ENCODE measurements at places on chromosomes 16 and 17.

DNA sequence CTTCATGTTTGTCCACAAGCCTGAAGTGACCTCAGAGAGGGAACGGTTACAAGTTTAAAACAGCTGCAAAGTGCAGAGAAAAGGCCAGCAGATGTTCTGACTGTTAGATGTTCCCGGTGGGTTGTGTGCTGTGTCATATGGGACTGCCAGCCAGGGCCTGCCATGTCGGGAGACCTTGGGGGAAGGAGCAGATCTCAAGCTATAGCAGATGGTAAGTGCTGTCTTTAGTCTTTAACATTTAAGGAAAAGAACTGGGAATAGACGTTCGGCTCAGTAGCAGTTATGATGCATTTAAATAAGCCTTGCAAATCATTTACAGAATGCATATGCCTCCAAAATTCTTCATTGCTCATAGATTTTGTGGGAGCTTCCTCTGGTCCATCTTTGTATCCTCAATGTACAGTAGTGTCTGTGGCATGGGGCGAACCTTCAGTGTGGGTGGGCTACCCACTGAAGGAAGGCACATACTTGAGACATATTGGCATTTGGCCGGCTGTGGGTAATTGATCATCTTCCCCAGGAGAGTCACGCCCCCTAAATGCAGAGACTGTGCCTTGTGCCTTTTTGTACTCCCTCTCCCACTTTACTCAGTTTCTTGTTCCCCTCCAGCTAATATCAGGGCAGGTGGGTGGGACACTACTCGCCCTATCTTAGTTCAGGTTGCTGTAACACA, 131.9 kb downstream of the NPIPB5 start:
- no peak for DNase-seq

DNA sequence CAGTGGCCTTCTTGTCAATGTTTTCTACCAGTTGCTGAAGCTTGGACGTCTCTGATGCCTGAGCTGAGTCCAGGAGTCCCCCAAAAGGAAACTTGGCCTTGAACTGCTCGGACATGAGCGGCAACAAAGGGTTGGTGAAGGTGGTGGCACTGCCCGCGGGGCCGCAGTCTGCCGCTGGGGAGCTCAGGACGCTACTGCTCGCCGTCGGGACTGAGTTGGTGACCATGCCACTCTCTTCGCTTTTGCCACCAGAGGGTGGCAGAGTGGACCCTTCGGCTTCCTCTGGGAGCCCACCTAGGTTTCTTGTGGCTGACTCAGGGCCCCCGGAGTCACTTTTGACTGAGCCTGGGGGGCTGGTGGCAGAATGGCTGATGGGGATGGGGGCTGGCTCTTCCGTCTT, 11.0 kb downstream of the SALL1 start:
- DNase-seq: no peak

GRCh38 chr17:10633738-10634379, 23.2 kb downstream of the MYH3 start:
- no peak for DNase-seq

- DNase-seq: no peak
Observed at GRCh38 chr16:83870830-83871229, 28.1 kb upstream of the MLYCD start.

- no peak for DNase-seq
Observed at GRCh38 chr16:19967561-19967960, 82.9 kb upstream of the GPRC5B start.

GRCh38 chr16:83220066-83220465, 587.7 kb upstream of the HSBP1 start:
- DNase-seq: no peak

DNA sequence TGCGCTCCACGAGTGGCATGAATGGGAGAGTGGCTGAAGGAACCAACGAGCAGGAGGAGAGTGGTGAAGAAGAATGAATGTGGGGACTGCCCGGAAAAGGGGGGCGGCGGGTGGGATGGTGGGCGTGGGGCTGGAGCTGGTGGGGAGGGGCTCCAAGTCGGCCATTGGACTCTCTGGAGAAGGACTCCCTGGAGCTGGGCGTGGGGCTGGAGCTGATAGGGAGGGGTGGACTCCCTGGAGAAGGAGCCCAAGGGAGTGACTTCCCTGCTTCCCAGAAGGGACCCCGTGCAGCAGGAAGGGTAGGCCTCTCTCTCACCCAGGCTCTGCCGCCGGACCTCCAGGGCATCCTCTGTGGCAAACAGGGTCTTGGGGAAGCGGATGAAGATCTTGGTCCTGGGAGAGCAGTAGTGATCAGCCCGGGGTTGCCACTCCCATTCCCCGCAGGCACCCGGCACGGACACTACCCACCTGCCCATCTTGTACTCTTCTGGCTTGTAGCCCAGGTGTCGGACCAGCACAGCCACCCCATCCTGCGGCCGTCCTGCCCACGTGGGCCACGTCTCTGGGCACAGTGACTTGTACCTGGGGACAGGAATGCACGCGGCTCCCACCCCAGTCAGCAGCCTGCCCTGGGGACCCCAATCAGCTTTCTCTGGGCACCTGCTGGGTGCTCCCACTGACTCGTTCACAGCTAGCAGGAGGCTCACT, 14.9 kb upstream of the CRK start:
- no peak for DNase-seq

- DNase-seq: no peak
Observed at GRCh38 chr17:68343976-68344375, 52.7 kb downstream of the ARSG start.

DNA sequence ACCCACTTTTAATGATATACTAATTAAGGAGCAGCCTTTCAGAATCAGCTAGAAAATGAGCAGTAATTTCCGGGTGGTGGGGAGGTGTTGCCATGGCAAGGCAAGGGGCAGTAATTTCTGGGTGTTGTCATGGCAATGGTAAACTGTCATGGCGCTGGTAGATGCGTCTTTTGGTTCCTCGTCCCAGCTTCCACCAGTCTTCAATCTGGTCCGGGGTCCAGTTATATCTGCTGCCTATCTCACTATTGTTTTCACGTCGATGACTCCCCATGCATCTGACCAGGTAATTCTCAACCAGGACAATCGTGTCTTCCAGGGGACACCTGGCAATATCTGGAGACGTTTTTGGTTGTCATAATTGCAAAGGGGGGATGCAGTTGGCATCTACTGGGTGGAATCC, 34.9 kb downstream of the TMEM114 start:
- DNase-seq: no peak

DNA sequence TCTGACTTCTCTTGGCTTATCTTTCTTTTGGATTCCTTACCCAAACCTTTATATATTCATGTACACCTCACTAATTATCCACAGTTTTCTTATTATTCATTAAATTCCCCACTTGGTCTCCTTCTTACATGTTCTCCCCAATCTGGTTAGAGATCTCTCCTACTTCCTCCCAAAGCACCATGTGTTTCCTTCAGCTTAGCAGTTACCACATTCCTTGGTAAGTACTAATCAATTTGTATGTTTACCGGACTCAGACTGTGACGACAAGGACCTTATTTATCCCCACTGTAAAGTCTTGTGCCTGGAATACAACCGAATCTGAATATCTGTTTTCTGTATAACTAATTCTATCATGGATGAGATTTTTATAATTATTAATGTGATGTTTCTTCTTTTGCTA, 389.5 kb downstream of the KCNJ2 start:
- DNase-seq: no peak

GRCh38 chr17:57459286-57459915, 203.1 kb downstream of the MSI2 start:
- DNase-seq: no peak

- DNase-seq: no peak
Observed at GRCh38 chr17:79852748-79853147, 13.5 kb upstream of the CBX4 start.

DNA sequence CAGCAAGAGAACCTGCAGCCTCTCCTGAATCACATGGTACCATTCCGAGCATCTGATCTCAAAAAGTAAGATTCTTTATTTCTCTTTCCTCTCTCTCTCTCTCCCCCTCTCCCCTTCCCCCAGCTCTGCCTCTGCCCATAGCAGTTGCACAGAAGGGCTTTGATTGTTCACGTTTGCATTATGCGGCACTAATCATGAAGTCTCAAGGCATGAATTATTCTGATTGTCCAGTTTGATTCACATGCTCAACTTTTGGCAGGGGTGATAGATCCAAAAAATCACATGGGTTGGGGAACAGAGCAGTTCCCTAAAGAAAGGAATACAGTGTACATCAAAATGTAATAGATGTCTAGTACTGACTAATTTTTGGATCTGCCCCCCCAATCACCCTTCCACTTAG, 380.0 kb upstream of the SOX9 start:
- no peak for DNase-seq

DNA sequence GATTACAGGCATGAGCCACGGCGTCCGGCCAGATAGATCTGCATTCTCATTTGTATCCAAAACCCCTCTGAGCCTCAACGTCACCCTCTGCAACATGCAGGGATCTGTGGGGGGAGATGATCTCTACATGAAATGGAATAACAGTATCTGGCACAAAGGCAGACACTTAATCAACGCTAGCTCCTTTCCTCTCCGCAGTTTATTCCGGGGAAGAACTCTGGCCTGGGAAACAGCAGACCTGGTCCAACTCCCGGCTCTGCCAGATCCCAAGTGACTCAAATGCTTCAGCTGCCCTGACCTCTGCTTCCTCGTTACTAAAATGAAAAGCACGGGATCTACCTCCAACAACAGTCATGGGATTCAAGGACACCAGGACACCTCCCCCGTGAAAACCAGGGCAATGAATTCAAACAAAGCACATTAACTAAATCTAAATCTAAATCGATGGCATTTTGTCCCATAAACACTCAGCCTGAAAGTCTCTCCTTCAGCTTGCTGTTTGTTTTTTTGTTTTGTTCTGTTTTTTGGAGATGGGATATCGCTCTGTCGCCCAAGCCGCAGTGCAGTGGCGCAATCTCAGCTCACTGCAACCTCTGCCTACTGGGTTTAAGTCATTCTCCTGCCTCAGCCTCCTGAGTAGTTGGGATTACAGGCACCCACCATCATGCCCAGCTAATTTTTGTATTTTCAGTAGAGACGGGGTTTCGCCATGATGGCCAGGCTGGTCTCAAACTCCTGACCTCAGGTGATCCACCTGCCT, 78.2 kb downstream of the NXN start:
- no peak for DNase-seq

- DNase-seq: no peak
Observed at GRCh38 chr16:72287649-72288048, 115.7 kb upstream of the PMFBP1 start.

GRCh38 chr17:72409405-72410002, 288.7 kb downstream of the SOX9 start:
- DNase-seq: no peak

- DNase-seq: no peak
Observed at GRCh38 chr16:3760518-3760917, 43.2 kb upstream of the TRAP1 start.

GRCh38 chr17:78986048-78986648, 6.4 kb upstream of the LGALS3BP start:
- peak; percentile 55 for DNase-seq

DNA sequence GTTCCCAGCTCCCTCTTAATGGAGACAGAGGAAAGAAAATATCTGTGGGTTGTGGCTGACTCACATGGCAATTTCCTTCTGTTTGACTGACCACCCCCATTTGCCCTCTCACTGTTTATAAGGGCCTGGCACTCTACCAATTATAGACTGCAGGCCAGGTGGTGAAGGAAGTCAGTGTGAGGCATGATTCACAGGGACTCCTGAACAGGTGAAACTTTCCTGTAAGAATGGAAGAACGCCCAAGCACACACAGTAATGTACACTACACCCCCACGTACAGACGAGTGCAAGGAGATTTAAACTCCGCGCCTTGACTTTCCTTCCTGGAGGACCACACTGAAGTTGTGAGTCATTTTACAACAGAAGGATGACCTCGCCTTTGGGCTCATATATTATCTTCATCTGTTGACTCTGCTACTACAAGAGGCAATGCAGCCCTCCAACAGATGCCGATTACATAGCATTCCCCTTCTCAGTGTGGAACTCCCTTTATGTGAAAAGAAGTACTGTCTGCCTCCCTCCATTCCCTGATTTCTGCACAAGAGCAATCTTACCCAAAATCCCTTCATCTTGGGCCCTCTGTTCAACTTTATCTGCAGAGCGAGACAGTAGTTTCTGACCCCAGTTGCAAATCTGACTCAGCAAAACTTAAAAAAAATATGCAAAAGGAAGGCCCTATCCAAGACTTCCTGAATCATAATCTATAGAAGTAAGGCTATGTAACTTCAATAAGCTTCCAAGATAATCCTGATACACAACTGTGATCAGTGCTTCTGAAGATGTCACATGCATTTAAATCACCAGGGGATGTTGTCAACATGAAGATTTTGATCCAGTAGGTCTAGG, 163.6 kb downstream of the SHISA6 start:
- DNase-seq: no peak

- DNase-seq: peak; percentile 31
Observed at GRCh38 chr16:57629516-57630406, 1.3 kb downstream of the ADGRG1 start.

GRCh38 chr17:16381496-16381820, 567 bp downstream of the UBB start:
- DNase-seq: no peak

DNA sequence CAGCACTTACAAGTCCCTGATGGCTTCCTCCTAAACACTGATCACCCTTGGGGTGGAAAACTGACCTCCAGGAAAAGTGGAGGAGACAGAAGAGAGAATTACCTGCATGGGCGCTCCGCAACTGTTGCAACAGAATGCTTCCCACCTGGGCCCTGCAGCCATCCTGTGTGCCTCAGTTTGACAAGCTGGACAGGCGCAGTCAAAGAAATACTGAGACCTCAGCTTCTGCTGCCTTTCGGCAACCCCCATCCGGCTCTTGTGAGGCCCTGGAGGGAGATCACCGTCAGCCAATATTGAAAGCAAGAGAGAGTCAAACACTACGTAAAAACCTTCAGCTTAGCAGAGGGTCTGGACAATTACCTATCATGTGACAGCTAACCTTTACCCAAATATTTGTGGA, 24.8 kb downstream of the SERPINF1 start:
- no peak for DNase-seq

DNA sequence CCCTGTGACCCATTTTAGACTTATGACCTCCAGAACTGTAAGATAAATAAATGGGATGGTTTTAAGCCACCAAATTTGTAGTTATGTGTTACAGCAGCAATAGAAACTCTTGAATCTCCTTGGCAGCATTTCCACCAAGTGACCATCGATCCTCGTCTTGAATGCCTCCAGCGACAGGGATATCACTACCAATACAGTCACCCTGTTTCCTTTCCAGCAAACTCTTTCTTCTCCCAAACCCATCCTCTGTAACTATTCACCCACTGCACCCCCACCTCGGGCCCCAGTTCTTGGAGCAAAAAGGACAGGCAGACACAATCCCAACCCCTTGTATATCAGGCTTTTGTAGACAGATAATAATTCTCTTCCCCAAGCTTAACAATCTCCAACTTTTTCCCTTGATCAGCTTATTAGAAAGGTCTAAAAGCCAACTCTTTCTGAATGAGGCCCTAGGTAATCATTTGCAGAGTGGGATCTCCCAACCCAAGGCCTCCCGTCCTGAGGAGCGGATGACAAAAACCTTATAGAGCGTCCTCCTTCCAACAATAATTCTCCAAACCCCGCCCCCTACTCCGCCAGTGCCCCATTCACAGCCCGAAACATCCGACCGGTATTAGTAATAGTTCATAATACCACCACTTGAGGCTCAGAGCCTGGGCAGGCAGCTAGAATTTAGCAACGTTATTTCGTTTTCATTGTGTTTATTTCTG, 14.7 kb upstream of the PLLP start:
- no peak for DNase-seq

All from GDM1 (cell line).